ENCODE measurements at places on chromosomes 1 and 21. TPM values are rescaled to one million over a fixed set of nuclear protein-coding genes. Genes with fewer than 3 reads are reported as not detected.

KAZN gene
- total RNA-seq = 13.9 TPM

YY1AP1 gene
- total RNA-seq = 45.8 TPM

HAO2 gene
- not detected for total RNA-seq

SPATA6 gene
- total RNA-seq = 44.1 TPM

MED8 gene
- 18.8 TPM for total RNA-seq

IFNLR1 gene
- 12.6 TPM for total RNA-seq

GPR52 gene
- 1.1 TPM for total RNA-seq

LYPD8 gene
- total RNA-seq = not detected

EDARADD gene
- 5.5 TPM for total RNA-seq

SEC16B gene
- 0.90 TPM for total RNA-seq

EXO1 gene
- 23.7 TPM for total RNA-seq

CYP4A22 gene
- total RNA-seq = not detected

HOOK1 gene
- 27.8 TPM for total RNA-seq

ITGB2 gene
- total RNA-seq = 2.3 TPM

HPCA gene
- 1.2 TPM for total RNA-seq

ZNF644 gene
- total RNA-seq = 61.0 TPM

LRRC53 gene
- total RNA-seq = not detected

DPT gene
- not detected for total RNA-seq

HES3 gene
- 1.8 TPM for total RNA-seq

BMP8B gene
- total RNA-seq = 0.29 TPM
